Left renal cortex interstitium (tissue), 4 donors: ENCODE measurements at places on chromosomes 11 and 22.

- DNase-seq = no peak
Measured at GRCh38 chr22:39490135-39490798, 11.8 kb upstream of the MIEF1 start.

DNA sequence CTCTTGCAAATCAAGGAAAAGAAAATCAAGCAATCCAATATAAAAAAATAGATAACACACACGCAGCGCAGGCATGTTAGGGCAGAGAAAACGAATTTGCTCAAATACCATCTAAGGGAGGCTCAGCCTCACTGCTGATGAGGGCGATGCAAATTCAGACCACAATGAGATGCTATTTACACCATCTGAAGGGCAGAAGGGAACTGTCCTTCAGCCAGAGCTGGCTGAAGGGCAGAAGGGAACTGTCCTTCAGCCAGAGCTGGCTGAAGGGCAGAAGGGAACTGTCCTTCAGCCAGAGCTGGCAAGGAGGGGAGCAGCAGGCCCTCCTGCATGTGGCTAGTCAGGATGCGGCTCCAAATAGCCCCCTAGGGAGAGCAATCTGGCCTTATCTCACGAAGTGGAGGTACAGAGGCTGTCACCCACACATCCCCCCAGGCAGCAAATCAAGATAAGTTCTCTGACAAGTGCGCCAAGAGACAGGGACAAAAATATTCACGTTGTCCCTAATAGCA lies 7.6 kb upstream of the SLC39A13 start:
- DNase-seq = no peak

DNA sequence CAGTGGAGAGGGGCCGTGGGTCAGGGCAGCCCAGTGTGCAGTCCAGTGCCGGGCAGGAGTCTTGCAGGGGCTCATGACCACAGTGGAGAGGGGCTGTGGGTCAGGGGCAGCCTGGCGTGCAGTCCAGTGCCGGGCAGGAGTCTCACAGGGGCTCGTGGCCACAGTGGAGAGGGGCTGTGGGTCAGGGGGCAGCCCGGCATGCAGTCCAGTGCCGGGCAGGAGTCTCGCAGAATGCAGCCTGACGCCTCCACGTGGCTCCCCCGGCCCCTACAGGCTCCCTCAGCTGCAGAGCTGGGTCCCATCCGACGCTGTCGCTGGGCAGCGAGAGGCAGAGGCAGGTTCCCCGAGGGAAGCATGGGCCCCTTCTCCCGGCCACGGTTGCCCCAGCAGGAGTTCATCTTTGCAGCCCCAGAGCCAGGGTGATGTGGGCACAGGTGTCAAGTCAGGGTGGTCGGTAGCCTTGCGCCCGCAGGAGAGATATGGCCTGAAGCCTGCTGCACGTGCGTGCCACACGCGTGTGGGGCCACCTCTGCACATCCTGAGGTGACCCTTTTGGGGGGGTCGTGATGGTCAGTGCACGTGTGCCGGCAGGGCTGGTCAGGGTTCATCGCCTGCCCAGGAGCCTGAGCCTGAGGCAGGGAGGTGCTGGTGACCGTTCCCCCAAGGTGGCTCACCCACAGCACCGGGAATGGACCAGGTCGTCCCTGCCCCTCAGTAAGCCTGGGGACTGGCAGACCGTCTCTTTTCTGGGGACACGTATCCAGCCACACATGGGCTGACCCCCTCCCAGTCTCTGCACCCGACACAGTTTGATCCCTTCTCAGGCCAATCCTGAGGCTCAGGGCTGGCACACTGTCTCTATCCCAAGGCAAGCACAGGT lies 2.9 kb downstream of the IFITM5 start:
- DNase-seq = no peak

DNA sequence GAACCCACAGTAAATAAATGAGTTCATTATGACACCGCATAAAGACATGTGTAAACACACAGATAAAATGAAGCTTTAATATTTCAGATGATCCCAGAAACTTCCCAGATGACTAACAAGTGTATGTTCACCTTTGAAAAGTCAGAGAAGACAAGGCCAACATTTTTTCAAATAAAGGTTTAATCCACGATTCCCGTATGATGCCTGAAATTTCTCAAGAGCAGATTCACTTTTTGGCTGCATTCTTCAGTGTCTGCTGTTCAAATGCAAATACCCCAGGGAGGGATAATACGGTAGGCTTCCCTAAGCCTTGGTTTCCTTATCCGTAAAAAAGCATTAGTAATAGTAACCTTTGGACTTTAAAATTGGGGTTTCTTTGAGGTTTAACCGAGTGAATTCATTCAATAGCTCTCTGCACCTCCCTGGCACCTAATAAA lies 62.5 kb downstream of the SYTL2 start:
- no peak for DNase-seq

DNA sequence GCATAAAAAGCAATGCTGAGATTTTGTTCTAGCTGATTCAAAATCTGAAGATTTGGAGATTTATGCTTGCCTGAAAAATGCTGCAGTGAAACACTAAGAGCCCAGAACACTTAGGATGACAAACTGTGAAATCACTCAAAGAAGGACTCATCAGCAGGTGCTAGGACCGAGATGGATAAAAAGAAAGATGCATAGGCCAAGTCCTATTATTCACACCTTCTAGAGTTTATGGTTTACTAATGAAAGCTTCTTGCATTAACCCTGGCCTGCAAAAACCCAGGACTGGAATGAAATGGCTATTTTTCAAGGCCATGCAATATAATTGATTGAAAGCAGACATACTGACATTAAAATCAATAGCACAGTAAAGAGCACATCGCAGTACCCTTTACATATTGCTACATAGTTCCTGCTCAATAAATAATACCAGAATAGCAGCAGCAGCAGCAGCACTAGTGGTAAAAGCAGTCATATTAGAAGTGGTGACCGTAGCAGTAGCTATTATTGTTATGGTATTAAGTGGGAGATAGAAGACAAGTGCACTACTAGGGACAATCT lies 161.7 kb downstream of the RAB38 start:
- no peak for DNase-seq

DNA sequence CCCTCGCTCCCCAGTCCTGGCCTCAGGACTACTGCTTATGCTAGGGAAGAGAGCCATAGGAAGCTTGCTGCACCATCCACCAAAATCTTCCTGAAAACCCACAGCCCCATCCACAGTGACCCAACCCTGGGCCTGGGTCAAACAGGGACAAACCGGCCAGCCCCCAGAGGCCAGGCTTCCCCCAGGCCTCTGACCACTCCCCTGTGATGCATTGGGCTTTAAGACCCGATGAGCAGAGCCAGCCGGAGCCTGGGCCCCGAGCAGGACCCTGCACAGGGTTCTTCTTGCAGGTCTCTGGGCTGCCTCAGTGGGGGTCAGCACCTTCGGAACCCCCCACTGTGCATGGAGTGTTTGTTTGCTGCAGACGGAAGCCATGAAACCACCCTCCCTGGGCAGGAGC lies 583.7 kb downstream of the BRD1 start:
- DNase-seq = no peak

DNA sequence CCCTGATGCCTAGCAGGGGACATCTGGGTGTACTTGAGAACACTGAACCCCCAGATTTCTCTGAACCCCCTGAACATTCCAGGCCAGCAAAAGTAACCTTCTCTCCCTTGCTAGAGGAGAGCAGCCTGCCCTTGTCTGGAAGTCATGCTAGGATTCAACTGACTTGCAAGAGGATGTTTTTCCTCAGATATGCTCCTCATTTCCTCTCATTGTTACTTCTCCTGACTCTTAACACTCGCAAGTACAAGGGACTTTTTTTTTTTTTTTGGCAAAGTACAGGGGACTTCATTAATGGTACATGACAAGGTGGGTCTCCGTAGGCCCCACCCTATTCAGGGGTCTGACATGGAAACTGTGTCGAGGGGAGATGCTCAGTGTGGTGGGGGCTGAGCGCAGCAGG lies 6.3 kb upstream of the MCHR1 start:
- DNase-seq = no peak

DNA sequence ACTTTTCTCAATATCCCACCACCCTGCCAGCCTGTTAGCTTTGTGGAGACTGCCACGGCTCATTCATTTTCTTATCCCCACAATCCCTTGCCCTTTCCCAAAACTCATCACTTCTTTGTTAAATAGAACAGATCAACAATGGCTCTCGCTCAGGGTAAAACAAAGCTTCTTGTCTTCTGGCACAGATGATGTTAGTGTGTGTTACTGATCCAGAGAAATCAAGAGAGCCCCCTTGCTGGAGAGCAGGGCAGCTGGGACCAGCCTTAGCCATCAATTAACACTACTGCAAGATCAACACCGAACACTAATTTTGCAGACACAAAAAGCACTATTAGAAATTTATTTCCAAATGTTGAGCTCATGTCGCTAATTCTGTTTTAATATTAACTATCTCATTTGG lies 420.9 kb downstream of the TENM4 start:
- no peak for DNase-seq

DNA sequence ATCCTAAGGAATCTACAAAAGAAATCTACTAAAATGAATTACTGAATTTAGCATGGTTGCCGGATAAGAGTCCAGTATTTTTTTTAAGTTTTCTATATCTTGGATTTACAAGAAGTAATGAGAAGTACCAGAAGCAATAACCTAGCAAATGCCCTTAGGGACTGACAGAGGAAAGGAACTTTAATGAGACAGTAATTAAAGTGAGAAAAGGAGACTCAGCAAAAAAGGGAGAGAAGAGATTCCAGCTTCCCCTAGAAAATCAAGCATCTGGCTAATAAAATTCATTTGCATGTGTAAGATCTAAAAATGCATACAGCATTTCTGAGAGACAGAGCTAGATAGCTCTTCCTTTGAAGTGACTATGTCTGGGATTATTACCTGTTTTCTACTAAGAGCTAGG lies 39.1 kb downstream of the IZUMO1R start:
- DNase-seq = no peak

DNA sequence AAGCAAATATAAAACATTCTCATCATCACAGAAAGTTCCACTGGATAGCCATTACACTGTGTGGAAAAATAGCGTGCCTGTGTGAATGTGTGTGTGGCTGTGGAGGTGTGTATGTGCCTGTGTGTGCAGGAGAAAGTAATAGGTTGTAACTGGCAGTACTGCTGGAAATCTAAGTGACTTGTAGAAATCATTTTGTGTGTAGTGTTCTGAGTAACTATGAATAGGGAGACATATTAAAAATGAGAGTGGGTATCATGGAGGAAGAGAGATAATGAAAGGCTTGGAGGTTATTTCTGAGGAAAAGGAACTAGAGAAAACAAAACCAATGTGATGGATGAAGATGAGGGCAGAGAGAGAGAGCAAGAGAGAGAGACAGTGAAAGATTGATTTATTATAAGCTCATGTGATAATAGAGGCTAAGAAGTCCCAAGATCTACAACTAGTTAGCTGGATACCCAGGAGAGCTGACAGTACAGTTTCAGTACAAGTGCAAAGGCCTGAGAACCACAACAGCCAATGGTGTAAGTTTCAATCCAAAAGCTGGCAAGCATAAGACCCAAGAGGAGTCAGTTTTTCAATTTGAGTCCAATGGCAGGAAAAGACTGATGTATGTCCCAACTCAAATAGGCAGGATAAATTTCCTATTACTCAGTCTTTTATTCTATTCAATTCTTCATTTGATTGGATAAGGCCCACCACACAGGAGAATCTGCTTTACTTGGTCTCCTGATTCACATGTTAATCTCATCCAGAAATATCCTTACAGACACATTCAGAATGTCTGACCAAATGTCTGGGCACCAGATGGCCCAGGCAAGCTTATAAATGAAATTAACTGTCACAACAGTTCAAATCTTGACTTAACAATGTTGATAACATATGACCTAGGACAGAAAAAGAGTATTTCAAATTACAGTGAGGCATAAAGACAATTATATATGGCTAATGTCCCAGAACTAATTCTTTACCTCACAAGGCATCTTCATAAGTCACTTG lies 14.9 kb downstream of the KBTBD3 start:
- no peak for DNase-seq

DNA sequence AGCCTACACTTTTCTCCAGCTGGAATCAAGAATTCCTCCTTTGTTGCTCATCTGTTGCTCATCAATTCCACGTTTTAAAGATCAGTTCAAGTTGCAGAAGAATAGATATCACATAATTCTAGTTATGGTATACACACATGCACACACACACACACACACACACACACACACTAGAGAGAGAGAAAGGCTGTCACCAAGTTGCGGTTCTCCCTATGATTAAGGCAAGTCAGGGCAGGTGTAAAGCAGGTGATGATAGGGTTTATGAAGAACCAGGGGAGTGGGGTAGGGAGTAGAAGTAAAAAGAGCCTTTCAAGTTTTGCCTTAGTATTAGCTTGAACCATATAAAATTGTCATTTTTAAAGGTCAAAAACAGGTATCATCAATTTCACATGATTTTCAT lies 31.7 kb upstream of the TMPRSS4 start:
- no peak for DNase-seq

DNA sequence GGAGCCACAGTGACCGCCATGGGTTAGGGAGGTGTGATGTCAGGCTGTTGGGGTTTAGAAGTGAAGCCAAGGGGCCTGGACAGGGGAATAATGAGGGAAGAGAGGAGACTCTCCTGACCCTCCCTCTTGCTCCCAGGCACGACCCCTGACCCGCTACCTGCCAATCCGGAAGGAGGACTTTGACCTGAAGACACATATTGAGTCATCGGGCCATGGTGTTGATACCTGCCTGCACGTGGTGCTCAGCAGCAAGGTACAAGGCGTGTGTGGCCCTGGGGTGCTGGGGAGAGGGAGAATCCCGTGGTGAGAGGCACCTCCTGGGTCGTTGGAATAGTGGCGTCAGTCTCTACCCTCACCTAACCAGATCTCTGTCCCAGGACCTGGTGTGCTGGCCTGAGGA lies 29.5 kb downstream of the TREH start:
- no peak for DNase-seq

GRCh38 chr11:27860811-27861210 lies 160.6 kb upstream of the BDNF start:
- DNase-seq = no peak

DNA sequence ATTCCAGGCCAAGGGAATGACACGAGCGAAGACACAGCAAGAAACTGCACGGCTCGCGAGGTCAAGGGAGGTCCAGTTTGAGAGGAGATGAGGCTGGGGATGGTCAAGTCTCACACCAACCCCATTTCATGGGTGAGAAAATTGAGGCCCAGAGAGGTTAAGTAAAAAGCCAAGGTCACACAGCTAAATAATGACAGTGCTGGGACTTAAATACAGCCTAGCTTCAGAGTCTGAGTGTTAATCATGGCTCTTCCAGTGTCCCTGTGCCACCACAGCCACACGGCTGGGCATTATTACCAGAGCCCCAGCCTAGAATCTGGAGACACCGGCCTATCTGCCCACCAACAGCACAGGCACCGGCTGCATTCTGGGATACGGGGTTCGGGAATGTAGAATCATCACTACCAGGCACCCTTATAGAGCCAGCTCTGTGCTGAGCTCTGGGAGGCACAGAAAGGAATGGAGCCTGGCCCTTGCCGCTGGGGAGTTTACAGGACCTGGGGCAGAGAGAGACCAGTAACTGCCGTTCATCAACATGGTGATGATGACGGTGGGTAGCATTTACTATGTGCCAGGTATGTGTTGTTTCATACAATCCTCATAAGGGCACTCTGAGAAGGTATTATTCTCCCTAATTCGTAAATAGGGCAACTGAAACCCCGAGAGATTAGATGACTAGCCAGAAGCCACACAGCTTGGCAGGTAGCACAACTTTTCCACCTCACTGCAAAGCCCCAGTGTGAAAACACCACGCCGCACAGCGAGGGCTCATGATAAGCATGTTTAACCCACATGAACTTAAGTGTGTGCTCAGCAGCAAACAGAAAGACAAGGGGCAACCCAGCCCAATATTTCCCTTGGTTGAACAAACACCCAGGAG lies 51.8 kb downstream of the CD6 start:
- DNase-seq = no peak

GRCh38 chr11:75858613-75859012 lies 43.6 kb downstream of the UVRAG start:
- DNase-seq = no peak
